ENCODE measurements at places on chromosomes 6 and 20.

DNA sequence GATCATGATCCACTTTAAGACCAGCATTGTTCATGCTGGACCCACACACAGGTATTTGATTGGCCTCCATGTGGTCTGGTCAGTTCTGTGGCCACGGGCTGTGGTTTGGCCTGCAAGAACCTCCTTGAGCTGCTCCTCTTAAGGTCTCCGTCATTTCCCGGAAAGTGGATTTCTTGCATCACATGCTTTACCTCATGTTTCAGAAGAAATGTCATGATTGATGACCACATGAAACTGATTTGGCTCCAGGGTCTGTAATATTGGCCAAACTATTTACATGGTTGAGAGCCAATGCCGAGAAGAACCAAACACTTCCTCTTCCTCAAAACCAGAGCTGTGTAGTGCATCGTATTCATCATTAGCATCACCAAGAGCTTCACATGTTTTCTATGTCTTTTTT lies 13.2 kb upstream of the RSPH3 start:
- DNase-seq = peak; percentile 49

GRCh38 chr6:105178110-105178509 lies 1.7 kb downstream of the POPDC3 start:
- peak; percentile 11 for DNase-seq

- DNase-seq = peak; percentile 14
Measured at GRCh38 chr20:33793011-33793931, 17.9 kb upstream of the CHMP4B start.

DNA sequence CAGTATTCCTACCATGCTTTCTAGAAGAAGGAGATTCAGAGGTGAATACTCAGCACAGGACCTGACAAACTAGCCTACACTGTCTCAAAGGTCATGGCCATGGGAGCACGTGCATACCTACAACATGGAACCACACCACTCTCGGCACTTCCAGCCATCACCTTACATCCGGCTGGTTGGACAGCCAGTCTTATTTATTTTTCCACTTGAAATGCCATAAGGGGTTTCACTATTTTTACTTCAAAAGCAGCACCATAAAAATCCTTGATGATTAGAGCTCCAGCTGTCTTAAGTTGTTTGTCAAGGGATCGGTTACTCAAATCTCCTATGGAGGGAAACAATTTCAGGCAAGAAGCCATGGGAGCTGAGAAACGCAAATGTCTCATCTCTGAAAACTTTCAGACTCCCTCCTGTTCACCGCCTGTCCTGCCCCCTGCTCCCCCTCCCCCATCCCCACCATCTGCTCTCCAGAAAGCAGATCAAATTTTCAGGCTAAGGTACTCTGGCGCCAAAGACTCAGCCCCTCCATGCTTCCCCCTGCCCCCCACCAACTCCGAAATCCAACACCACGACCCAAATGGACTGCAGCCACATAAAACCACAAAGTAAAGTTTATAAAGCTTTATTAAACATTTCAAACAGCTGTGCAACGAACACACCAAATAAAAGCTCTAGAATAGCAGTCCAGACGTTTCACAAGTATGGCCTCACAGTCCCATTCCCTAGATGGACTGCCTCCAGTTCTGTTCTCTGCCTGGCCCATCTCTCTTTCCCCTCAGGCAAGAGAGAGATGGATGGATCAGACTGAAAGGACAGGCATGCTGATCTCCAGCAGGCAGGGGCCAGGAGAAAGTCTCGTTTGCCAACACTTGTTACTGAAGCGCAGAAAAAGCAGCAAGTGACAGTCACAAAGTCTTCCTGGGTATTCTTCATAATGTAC lies 4.0 kb upstream of the NNAT start:
- no peak for DNase-seq

DNA sequence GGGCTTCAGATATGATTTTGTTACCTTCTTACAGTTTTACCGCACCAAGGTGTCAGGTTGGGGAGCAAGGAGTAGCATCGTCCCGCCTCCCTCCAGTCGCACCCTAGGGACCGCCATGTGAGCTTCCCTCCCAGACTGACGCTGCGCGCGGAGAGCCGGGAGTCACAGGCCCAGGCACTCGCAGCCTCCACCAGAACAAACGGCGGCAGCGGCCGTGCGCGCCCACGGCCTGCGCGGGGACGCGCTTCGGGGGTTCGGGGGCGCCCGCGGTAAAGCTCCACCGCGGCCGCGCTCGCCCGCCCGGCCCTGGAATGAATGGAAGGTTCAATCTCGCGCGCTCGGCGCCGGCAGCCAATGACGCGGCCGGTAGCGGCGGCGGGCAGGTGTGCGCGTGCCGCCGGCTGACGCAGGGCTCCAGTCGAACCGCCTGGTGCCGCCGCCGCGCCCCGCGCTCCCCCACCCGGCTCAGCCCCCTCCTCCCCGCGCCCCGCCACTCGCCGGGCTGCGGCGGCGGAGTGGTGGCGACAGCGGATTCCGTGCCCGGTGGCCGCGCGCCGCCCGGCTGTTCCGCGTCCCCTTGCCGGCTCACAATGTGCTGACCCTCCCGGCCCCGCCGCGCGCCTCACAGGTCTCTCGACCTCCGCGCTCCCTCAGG lies 16.5 kb upstream of the LIN28B start:
- DNase-seq = no peak

DNA sequence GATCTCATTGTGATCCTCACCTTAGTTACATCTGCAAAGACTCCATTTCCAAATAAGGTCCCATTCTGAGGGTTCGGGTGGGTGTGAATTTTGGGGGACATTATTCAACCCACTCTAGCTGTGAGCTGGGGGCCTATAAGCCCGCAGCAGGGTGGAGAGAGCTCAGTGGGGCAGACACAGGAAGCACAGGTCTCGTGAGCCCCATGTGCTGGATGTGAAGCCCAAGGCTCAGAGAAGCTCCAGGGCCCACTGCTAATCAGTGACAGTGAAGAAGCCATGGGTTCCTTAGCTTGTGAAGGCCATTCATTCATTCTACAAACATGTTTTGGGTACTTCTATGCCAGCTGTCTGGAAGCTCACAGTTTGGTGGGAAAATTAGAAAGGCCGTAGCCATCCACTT lies 47.5 kb downstream of the CHMP4B start:
- no peak for DNase-seq

DNA sequence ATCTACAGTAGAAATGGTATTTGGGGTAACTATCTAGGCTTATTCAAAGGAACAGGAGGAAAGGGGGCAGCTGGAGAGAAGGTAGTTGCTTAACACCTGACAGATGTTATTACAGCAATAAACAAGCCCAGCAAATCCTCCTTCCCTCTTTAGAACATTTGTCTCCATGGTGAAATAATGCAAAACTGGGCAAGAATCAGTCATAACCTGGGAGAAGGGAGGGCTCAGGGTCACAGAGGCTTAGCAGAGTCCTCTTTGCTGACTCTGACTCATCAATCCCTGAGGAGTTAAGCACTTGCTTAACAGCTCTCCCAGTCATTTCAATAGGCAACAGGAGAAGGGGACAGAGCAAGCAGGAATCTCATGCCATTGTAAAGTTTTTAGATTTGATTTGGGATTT lies 230.3 kb downstream of the IBTK start:
- DNase-seq = no peak

DNA sequence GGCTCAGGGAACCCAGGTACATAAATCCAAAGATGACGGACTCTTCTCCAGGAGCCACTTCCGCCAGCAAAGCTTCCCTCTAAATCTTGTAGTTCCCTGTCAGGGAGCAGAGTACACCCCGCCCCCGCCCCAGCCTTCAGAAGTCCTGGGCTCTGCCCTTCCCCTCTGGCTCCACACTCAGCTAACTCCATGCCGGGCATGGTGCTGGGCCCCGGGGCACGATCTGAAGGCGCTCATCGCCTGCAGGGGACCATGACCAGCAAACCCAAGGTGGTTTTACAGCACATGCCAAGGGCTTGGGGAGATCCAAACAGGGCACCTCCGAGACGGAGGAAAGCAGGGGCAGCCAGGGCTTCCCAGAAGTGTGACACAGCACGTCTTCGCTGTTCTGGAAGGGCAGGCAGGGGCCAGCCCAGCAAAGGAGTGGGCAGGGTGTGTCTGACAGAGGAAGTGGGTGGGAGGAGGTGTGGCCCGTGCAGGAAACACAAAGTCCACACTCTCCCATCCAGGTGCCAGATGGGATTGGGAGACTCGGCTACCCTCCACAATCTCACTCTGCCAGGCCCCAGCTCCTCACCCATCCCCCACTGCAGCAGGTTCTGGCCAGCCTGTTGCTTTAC lies 41.6 kb upstream of the SLC22A2 start:
- DNase-seq = no peak

- DNase-seq = no peak
Measured at GRCh38 chr6:37149745-37150144, 20.2 kb upstream of the PIM1 start.

GRCh38 chr6:34085453-34086170 lies 60.3 kb downstream of the GRM4 start:
- DNase-seq = no peak

DNA sequence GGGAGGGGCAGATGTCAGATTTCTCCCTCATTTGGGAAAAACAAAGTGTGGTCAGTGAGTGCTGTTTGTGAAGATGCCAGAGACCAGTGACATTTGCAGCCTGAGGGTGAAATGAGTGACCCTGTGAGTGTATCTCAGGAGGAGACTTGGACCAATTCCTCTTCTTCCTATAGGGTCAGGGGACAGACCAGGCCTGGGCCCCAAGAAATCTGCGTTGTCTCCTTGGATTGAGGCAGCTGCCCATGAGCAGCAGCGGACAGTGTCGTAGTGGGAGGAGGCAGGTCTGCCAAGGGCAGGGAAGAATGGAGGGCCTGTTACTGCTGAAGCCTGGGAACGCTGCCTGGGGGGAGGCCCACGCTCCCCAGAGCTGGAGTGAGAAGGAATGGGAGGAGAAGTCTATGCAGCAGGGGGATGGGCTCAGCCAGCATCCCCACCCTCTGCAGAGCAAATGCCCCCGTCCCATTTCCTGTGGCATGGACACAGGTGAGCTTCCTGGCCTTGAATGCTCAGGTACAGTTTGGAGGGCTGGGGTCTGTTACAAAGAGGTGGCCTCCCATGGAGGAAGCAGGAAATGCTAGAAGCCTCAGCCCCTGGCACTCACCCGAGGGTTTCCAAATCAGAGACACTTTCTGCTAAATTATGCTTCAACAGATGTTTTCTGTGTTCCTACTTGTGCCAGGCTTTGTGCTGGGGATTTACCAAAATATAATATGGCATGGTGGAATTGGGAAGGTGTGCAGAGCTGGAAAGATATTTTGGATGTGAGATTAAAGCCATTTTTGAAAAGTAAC lies 29.8 kb downstream of the DAAM2 start:
- no peak for DNase-seq

- DNase-seq = no peak
Measured at GRCh38 chr6:26335231-26335630, 29.8 kb upstream of the BTN3A2 start.

DNA sequence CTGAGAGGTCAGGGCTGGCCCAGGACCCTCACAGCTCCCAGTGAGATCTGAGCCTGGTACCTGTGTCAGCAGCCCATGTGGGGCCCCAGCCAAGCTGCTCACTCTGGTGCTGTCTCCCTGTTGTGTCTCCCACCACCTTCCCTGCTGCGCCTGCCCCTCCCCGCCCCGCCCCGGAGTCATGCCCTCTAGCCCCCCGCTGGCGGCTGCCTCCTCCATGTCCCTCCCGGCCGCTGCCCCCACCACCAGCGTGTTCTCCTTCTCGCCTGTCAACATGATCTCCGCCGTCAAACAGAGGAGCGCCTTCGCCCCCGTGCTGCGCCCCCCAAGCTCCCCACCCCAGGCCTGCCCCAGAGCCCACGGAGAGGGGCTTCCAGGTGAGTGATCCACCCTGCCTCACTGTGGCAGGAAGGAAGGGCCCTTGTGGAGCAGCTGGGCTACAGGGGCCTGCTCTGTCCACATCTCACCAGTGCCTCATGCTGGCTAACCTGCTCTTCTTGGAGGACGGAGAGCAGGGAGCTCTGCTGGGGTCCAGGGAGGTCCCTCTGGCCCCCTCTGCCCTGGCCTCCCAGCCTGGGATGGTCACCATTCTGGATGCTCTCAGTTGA lies 44.9 kb downstream of the CPXM1 start:
- no peak for DNase-seq

GRCh38 chr6:143939364-143939763 lies 68.7 kb downstream of the PLAGL1 start:
- peak; percentile 39 for DNase-seq

- no peak for DNase-seq
Measured at GRCh38 chr20:44027343-44028002, 112.8 kb downstream of the TOX2 start.

DNA sequence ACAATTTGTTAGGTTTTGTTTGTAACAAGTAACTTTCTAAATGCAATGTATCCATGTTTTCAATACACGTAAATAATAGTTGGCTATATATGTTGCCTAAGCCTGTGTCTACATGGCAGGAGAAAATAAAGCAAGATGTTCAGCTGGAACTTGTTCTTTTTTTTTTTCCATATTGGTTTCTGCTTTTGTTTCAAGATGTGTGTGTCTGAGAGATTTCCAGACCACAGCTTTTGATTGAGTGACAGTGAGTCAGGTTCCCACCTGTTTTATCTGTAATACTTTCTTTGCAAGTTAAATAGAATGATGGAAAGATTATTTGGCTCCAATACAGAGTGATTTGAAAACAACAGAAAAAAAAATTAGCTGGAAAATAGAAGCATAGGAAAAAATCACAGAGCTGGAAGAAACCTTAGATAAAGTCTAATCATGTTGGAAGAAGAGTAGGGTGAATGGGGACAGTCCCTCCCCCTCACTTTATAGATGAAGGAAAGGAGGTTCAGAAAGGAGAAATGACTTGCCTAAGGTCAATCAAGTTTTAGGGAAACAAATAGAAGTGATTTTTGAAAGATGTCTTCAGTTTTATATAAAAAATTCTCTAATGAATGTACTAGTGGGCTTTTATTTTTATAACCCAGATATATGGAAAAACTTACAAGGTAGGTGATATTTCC lies 150.9 kb upstream of the STMND1 start:
- DNase-seq = no peak

GRCh38 chr20:31927627-31928159 lies 24.2 kb downstream of the PDRG1 start:
- no peak for DNase-seq

DNA sequence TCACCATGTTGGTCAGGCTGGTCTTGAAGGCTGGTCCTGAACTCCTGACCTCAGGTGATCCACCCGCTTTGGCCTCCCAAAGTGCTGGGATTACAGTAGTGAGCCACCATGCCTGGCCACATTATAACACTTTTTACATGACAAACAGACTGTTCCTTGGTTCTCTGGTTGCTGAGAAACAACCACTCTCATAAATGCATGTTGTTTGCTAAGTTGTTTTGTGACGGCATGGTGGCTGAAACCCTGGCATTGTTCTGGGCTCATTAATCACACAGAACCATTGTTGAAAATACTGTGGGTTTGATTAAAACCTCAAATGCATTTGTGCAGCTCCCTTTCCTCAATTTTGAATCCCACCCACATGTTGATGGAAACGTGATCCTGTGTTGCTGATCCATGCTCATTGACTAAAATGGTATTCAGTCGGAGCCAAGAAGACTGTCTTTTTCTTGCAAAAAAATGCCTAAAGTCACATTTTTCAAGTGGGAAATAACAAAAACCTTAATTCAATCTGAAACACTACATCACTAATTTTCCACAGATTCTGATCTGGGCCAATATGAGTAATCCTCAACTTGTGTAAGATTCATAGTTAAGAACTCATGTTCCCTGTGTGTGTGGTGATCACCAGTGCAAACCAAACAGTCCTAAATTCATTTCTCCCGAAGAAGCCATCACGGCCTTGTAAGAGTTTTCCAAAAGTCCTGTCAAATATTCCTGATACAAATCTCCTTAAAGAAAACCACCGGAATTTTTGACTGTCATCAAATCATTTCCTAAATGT lies 132.8 kb downstream of the FNDC1 start:
- no peak for DNase-seq

GRCh38 chr6:169982461-169983386 lies 231.3 kb downstream of the ERMARD start:
- DNase-seq = no peak

- no peak for DNase-seq
Measured at GRCh38 chr6:113425977-113426660, 431.0 kb upstream of the MARCKS start.

Measured in inflammatory macrophage treated with lipopolysaccharide for 4 hours (primary cell).